Testis (tissue), 5 donors: ENCODE measurements at places on chromosomes 13 and 19. TPM values are rescaled to one million over a fixed set of nuclear protein-coding genes. Genes with fewer than 3 reads are reported as not detected.
A peak's percentile ranks its signal among the peaks of the same experiment; 100 is the strongest.

DNA sequence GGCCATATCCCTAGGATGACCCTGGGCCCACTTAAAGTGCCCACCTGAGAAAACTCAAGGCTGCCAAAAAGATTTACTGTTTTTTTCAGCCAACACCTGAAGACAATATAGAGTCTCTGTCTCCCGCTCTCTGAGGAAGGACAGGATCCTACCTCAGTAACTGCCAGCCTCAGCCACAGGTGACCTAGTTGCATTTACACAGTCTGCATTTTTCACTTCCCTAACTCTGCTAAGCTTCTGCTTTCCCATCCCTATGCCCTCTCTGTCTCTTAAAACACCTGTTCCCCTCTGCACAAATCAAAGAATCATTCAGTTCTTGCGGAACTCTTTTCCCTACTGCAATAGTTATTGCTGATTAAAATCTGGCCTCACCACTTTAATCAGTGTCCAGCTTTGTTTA lies 609.5 kb downstream of the UQCRFS1 start:
- DNase-seq = no peak
- no peak overlapping the region for H3K27ac ChIP-seq
- no peaks in the 10 kb centered on the region for H3K27me3 ChIP-seq
- no peak overlapping the region for H3K4me3 ChIP-seq
- H3K36me3 ChIP-seq = no peaks in the 10 kb centered on the region

- H3K4me3 ChIP-seq = no peak overlapping the region
- no peaks in the 10 kb centered on the region for H3K27me3 ChIP-seq
- H3K4me1 ChIP-seq = no peaks in the 10 kb centered on the region
- peak; percentile 92 for DNase-seq
Observed at GRCh38 chr19:47296036-47296435, 13.6 kb upstream of the C5AR1 start.

DNA sequence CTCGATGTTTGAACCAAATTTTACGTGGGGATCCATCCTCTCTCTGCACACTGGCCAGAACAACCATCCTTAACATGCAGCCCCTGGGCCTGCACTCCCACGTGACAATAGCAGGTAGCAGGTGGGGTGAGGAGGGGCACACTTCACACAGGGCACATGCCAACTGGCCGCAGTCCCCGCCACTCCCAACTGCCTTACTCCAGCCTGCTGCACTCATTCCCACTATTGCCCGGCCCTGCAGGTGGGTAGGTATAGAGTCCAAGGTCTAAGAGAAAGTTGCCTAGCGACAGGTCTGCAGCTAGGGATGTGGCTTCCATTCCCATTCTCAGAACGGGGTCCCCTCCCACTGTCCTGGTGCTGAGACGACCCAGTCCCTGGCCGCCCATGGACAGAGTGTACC lies 18.0 kb downstream of the VRK3 start:
- no peak for DNase-seq
- H3K4me1 ChIP-seq = peaks cover 20% of the 10 kb centered on the region
- no peaks in the 10 kb centered on the region for H3K27me3 ChIP-seq

Gene HSD17B14
- 11.9 TPM for total RNA-seq

GRCh38 chr19:4068047-4068966 lies 1.6 kb upstream of the ZBTB7A start:
- no peaks in the 10 kb centered on the region for H3K36me3 ChIP-seq
- peaks cover 17% of the 10 kb centered on the region for H3K4me1 ChIP-seq
- no peak for DNase-seq
- H3K4me3 ChIP-seq = peak overlapping the region; percentile 96
- H3K27ac ChIP-seq = peak overlapping the region; percentile 96

GRCh38 chr19:47652285-47652684 lies 43.4 kb downstream of the BICRA start:
- no peaks in the 10 kb centered on the region for H3K27me3 ChIP-seq
- no peaks in the 10 kb centered on the region for H3K4me1 ChIP-seq
- DNase-seq = no peak
- H3K36me3 ChIP-seq = no peaks in the 10 kb centered on the region
- no peak overlapping the region for H3K27ac ChIP-seq
